ENCODE measurements at places on chromosomes 3 and 15.

GRCh38 chr15:56076640-56077039, 83.2 kb upstream of the NEDD4 start:
- no peak for DNase-seq

DNA sequence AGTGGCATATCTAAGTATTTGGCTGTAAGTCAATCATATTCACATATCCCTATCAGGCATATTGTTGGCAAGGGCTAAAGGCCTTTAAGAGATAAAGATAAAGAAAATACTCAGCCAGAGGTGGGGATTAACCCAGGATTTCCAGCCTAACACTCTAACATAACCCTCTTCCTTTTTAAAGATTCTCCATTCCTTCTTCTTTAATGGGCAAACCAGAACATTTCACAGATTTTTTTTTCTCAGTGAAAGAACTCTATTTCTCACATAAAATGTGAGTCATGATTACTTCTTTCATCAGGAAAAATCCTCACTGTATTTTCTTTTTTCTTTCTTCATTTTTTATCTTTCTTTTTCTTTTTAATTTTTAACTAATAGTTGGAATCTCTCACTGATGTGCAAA, 200.4 kb downstream of the NR1D2 start:
- DNase-seq, result peak; percentile 30

DNA sequence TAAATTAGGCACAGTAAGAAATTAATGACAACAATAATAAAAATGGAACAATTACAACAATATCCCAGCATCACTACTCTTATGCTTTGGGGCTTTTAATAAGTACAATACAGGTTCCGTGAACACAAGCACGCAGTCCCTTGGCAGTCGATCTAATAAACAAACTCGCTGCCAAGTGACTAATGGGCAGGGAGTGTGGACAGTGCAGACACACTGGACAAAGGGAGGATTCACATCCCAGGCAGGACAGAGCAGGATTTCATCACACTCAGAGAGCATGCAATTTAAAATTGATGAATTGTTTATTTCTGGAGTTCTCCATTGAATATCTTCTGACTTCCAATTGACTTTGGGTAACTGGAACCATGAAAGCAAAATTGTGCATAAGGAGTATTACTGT, 524.1 kb upstream of the CFAP20DC start:
- peak; percentile 72 for DNase-seq

DNA sequence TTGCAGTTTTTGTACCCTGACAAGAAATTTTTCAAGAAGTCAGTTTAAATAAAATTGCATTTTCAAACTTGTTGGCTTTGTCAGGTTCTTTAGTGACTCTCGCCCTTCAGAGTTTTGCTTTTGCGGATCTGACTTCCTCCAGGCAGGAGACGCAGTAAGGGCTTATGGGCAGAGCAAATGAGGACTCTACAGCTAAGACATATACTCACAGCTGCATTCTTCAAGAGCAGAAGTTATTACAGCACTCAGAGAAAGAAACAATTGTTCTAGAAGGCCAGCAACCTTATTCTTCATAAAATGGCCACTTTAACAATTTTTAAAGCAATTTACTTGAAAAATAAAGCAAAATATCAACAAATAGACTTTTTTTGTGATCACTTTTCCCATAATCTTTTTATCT, 438.8 kb upstream of the THRB start:
- no peak for DNase-seq

DNA sequence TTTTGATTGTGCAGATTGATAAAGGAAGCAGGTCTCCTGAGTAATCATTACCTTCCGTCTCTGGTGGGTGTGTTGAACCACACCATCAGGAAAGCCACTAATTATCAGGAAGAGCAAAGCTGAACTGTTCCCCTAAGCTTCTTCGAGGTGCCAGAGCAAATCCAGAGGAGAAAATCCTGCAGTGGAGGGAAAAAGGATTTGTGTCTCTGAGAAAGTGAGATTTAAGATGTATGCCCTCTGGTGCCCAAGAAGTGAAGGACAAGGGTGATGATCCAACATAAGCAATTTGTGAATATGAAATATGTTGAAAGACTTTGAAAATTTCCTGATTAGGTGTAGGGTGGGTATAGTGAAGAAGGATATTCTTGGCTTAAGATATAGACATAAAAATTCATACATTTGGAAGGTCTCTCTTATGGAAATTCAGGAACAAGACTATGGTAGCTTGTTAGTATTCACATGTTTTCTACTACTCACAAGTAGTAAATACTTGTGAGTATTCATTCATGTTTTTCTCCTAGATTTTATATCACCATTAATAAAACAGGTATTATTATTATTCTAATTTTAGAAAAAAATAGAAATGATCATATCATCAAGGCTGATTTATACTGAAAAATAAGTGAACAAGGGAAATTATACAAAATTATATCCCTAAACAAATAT, 34.8 kb downstream of the COMMD2 start:
- peak; percentile 80 for DNase-seq

- no peak for DNase-seq
Measured at GRCh38 chr3:51373658-51374421, 11.3 kb upstream of the MANF start.

- DNase-seq, result no peak
Measured at GRCh38 chr3:140902791-140903190, 38.8 kb upstream of the SLC25A36 start.

DNA sequence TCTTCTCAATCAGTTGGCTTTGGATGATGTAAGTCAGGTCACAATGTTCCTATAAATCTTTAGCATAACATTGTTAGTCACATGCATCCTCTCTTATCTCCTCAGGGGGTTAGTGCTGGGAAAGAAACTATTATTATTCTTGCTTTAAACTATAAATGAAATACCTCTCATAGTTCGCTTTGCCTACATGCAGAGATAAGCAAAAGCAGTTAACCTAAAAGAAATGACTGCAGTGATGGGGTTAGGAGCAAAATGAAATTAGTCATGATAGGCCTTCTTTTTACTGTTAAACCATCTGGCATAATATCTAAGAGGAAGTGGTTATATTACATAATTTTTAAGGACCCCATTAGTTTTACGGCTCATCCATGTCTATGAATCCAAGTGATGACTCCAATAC, 91.7 kb upstream of the IGSF10 start:
- DNase-seq, result no peak

DNA sequence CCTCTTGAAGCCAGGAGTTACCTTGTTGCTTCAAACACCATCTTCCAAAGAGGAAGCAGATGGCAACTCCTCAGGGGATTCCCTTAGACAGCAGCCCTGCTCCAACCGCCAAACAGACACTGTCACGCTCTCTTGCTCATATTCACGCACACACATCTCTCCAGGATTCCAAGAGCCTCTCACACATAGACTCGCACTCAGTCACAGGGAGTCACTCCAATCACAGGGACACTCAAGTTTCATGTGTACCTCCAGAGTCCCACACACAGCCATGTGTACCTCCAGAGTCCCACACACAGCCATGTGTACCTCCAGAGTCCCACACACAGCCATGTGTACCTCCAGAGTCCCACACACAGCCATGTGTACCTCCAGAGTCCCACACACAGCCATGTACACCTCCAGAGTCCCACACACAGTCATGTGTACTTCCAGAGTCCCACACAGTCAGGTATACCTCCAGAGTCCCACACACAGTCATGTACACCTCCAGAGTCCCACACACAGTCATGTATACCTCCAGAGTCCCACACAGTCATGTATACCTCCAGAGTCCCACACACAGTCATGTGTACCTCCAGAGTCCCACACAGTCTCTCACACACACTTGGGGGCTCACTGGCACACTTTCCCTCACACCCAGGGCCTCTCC, 6.1 kb downstream of the VWA5B2 start:
- no peak for DNase-seq

GRCh38 chr3:193903512-193903817, 232.5 kb upstream of the HES1 start:
- DNase-seq, result no peak

DNA sequence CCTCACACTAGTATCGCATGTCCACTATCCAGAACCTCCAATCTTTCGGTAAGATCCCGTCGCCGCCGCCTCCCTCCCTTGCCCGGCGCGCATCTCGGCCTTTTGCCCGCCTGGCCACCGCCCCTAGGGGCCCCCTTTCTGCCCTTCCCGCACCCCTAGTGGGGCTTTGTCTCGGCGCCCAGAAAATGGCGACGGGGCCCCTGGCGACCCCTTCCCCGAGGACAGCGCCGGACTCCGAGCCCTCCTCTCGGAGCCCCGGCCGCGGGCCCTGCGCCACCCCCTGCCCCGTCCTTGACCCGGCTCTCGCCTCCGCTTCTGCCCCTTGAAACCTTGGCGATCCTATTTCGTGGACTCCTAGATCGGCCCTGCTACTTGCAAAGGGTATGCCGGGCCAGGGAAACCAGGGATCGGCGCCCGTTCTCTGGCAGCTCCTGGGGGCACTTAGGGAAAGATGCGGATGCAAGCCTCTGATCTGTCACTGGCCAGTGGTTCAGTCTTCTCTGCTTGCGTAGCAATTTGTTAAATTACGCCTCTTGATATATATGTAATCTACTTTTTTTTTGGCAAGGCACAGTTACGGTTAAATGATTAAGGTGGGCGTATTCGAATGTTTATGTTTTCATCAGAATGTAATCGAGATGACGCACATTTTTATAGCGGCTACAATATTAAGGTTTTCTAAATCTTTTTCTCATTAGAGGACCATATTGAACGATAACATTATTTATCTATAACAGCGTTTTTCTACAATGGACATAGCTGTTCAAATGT, 603 bp downstream of the EIF1B start:
- DNase-seq, result peak; percentile 58

GRCh38 chr3:42023380-42023779, 61.5 kb upstream of the ULK4 start:
- DNase-seq, result no peak

DNA sequence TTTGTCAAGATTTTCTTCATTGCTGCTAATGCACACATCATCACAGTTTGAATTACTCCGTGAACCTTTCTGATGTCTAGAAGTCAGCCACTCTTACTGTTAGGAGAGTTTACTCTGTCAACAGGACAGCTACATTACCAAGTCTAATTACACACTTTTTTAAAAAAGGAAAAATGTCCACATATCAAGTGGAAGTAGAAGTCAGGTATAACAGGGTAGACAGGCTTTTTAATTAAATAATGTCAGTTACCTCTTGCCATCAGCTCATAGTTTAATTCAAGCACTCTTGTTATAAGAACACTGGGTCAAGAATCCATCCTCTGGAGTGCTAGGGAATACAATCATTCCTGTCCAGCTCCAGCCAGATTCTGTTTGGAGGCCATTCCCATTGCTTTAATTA, 232.8 kb downstream of the TAFA4 start:
- DNase-seq, result no peak

GRCh38 chr3:145903472-145904013, 257.4 kb downstream of the PLOD2 start:
- no peak for DNase-seq

DNA sequence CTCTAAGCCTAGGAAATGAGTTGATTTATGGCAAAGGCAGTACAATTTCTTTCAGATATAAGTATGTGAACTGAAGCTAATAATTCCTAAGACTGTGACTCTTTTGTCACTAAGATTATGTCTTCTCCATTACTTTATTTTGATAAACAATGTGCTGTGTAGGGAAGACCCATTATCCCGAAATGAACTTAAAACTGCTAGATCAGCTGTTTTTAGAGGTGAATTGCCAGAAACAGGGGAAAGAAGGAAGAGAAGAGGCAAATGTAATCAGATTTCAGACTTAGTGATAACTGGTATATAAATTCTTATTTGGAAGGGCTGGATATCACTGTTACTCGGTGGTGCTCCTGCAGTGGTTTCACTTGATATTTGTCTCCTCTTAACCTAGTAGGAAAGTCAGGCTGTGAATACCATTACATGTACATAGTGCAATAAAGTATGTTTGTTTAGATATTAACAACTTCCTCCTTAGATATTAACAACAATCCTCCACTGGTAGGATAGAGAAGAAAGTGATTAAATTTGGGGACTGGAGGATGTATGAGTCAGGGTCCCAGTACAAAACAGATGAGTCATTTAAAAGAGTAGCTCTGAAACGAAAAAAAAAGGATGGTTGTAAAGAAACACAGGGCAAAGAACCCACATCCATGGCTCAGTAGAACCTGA, 338.5 kb upstream of the KCNH8 start:
- peak; percentile 8 for DNase-seq

- DNase-seq, result no peak
Measured at GRCh38 chr15:66747223-66747622, 45.2 kb downstream of the SMAD6 start.

- no peak for DNase-seq
Measured at GRCh38 chr3:39705351-39705900, 104.0 kb upstream of the MYRIP start.

DNA sequence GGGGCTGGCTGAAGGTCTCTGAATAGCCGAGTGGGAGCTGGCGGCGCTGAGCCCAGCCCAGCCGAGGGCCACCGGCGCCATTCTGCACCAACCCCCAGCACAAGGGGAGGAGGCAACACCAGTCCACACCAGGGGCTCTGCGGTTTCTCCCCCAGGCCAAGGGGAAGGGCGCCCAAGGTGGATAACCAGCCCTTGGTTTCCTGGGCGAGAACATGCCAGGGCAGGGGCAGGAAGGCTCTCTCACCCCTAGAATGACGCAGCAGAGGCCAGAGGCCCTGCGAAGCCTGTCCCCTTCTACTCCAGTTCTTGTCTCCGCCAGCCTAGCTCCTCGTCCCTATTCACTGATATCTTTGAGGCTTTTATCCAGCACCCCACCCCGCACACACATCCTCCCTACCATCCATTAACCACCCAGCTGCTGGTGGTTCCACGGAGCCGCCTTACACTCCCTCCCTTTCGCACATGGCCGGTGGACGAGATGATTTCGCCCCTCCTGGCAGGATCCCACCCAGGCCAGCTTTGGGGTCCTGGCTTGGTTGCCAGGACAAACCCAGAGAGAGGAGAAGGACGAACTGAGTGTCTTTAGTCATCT, 1.3 kb downstream of the RBPMS2 start:
- peak; percentile 42 for DNase-seq

GRCh38 chr3:35785234-35785888, 146.0 kb downstream of the ARPP21 start:
- DNase-seq, result no peak

- no peak for DNase-seq
Measured at GRCh38 chr3:54506603-54507002, 384.3 kb downstream of the CACNA2D3 start.

- DNase-seq, result peak; percentile 32
Measured at GRCh38 chr15:92693691-92694331, 38.2 kb upstream of the FAM174B start.

DNA sequence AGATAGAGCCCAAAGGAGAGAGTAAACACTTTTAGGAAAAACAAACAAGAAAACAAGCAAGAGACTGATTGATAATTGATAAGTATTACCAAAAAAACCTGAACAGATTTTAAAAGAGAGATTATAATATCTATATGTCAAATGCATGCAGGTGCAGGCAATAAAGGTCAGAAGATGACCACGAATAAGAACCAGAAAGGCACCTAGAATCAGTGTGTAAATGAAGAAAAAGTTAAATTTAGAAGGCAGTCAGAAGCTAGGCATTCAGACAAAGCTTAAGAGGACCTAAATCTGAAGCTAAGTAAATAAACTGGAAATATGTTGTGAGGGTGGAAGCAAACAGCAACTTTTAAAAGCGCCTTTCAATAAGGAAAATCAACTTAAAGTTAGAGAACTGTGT, 16.3 kb downstream of the IQCB1 start:
- DNase-seq, result no peak

GRCh38 chr15:100249096-100249815, 92.5 kb downstream of the ADAMTS17 start:
- DNase-seq, result no peak

GRCh38 chr3:27326629-27327545, 42.3 kb downstream of the NEK10 start:
- DNase-seq, result peak; percentile 94

GRCh38 chr3:79162653-79163052, 605.1 kb downstream of the ROBO1 start:
- no peak for DNase-seq
